NCI-H524 (cell line): ENCODE measurements at places on chromosomes 6 and 20.

DNA sequence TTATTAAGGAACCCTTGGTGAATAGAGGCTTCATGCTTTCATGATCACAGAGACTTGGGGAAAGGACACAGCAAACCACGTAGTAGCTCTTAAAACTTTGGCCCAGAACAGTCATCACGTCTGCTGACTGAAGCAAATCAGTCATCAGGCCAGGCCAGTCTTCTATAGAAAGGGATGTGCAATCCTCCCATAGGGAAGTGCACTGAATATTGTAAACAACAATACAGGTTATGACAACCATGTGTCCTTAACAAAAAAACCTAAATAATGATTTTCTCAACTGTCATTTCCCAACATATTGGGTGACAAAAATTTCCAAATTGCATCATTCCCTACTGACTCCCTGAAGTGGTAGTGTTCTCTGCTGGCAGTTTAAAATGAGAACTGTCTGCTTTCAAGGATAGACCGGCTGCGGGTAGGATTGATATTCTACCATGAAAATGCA, 388.2 kb upstream of the CITED2 start:
- no peak for DNase-seq

DNA sequence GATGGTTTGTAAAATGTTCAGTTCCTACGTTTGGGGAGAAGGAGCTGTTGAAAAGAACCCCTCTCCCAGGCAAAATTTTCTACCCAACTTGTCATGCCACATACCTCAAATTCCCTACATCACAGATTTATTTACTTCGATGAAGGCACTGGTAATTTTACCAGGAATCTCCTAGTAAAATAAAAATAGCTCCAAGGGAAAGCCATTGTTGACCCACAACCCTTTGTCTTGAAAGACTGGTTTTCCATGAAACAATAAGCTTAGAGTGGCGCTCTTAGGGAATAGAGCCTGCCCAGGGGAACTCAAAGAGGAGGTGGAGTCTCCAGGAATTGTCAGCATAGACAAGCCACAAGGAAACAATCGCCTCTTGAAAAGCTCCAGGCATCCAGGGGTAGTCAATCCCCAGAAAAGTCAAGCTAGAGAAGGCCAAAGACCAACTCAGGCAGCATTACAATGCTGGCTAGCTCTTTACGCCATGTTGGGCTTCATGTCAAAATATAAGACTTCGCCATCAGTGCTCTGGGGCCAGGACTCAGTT, 99.2 kb upstream of the RREB1 start:
- DNase-seq: no peak

DNA sequence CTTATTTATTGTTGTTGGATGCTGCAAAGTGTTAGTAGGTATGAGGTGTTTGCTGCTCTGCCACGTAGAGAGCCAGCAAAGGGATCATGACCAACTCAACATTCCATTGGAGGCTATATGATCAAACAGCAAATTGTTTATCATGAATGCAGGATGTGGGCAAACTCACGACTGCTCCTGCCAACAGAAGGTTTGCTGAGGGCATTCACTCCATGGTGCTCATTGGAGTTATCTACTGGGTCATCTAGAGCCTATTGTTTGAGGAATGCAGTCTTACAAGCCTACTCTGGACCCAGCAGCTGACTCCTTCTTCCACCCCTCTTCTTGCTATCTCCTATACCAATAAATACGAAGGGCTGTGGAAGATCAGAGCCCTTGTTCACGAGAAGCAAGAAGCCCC, 12.1 kb downstream of the MICB start:
- no peak for DNase-seq

DNA sequence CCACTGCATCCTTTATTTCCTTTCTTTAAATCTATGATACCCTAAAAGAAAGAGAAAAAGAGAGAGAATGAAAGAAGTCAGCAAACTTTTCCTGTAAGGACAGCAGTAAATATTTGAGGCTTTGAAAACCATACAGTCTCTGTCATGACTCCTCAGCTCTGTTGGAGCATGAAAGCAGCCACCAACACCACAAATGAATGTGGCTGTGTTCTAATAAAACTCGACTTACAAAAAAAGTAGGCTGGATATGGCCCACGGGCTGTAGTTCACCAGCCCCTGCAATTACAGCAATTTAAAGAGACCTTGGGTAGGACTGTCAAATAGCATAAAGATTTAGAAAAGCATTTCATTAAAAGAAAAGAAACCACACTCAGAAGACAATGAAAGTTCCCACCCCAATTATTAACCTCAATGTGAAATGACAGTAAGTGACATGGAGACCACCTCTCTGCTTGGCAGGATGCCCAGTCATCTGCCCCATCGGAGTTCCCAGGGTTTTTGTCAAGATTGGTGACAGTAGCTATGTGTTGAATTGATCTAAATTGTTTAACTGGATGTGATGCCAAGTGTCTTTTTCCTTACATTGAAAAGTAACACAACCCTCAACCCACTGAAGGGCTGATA, 50.9 kb downstream of the TNFRSF21 start:
- DNase-seq: no peak

DNA sequence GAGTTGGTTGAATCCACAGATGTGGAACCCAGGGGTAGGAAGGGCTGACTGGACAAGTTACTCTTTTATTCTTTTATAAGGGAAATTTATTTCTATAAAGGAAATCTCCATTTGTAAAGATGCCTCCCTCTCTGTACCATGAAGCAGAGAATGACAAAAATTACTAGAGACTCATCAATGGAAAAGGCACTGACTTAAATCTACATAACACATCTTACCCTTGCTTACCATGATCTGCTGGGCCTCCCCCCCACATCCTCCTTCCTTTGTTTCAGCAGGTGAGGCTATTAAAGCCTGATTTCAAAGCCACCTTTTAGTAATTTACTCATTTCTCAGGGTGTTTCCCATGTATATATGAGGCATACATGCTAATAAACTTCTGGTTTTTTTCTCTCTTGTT, 130.2 kb upstream of the HDDC2 start:
- no peak for DNase-seq

GRCh38 chr6:56860475-56860874, 94.4 kb upstream of the BEND6 start:
- no peak for DNase-seq

GRCh38 chr6:6556738-6557503, 31.6 kb upstream of the LY86 start:
- DNase-seq: peak; percentile 79
